ENCODE measurements at places on chromosomes 12 and 14.

DNA sequence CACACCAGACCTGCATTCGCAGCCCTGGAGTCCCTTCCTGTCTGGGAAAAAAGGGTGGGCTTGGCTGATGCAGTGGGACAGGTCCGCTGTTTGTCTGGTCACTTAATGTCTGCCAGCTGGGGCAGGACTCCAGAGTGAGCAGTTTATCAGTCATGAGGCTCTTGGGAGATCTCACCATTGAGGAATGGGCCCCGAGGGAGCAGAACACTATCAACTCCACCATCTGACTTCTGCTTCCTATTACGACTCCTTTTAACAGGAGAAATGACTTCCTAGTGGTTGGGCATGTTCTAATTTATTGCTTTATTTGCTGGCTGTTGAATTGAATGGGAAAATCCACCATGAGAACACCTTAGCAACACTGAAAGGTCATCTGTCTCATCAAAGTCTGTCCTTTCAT lies 182.5 kb upstream of the RASSF8 start:
- no peak for DNase-seq

- no peak for DNase-seq
Observed at GRCh38 chr12:119869720-119870119, 7.4 kb downstream of the CIT start.

DNA sequence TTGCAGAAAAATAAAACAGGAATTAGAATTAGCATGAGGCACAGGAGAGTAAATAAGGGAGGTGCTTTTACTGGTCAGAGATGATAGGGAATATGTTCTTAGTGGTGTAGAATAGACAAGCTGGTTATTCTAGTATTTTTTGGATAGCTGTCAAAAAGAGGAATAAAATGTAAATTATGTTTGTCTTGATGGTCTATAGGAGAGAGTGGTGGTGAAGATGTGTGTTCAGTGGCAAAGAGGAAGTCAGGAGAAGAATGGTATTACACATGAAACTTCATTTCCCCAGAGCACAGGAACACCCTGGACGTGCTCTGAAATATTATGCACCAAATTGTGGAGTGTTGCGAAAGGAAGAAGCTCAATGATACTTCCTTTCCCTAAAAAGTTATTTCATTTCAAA lies 27.8 kb downstream of the MUCL1 start:
- DNase-seq = no peak

DNA sequence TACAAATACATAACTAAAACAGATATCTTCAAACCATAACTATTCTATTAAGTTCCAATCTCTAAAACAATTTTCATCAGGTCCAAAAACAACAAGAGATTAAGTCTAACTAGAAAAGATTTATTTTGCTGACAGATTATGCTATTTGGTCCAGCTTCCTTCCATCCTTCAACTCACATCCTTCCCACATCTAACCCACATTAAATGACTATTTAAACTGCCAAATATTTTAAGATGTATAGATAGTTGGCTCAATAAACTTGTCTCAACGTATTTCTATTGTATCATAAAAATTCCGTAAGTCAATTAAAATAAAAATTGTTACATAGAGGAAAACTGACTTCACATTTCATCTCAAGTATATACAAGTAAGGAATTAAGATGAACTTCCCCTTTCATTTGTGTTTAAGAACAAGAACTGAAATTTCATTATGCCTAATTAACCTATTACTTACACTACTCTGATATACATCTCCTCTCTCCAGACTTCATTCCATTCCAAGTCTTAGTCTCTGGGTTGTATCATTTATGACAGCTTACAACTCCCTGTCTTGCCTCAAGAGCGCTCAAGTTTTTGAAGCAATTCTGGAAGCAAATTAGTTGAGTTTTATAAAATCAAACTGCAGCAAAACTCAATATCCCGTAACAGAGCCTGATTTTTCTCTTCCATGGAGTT lies 25.4 kb downstream of the PAWR start:
- DNase-seq = no peak

DNA sequence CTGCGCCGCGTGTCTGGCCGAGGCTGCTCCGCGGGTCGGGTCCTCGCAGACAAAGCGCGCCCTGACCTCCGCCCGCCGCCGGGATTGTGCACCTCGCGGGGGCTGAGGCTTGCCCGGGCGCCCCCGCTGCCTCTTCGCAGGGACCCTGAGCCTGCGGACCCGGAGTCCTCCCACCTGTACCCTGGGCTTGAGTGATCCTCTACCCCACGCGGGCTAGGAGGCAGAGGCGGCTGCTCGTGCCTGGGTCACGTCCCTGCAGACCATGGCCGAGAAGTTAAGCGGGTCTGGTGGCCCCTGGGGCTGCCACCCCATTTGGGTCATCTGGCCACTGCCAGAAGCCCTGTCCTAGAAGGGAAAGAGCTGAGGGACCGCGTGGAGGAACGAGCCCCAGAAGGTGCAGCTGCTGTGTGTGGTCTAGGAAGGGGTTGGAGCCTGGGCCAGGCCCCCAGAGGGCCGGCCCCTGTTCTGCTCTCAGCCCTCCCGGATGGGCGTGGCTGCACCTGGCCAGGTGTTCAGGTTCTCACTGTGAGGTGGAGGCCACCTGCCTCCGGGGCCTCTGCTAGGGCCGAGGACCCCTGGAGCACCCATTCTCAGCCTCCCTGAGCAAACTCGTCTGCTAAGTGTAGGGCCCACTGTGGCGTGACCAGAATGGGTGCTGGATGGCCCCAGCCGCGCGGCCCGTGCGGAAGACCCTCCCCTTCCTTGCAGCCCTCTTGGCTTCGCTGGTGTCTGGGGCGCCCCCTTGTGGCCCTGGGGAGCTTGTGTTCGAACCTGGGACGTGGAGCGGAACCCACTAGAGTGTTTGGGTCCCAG lies 49.6 kb downstream of the LRCOL1 start:
- DNase-seq = no peak

DNA sequence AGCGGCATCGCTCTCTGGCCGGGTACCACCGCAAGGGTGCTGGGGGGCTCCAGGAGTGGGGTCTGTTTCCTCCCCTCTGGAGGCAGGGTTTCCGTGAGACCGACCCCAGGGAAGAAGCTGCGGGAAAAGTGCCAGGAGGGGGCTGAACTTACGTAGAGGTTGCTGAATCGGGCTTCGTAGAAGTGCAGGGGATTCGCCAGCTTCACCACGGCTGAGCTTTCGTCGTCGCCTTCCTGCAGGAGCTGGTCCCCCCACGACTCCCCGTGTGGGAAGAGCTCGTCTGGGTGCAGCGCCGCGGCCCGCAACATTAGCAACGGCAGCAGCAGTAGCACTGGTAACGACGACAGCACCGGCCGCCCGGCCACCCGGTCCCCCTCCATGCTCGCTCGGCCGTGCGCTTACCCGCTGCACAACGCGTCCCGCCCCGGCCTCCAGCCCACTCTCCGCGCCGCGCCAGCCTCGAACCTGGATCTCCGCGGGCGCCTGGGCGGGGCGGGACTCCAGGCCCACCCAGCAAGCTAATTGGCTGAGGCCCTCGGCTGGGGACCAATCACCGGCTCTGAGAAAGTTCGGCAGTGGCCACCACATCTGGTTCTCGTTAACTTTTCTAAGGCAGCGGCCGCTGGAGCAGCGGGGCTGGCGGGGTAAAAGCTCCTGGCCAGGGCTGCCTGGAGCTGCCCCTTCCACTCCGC lies at the start of gene NID2:
NID2 (minus strand) TSS at position 445 of the 692 bp plus-strand sequence; CDS start at position 380, 65 bp downstream.
- DNase-seq = peak; percentile 83

DNA sequence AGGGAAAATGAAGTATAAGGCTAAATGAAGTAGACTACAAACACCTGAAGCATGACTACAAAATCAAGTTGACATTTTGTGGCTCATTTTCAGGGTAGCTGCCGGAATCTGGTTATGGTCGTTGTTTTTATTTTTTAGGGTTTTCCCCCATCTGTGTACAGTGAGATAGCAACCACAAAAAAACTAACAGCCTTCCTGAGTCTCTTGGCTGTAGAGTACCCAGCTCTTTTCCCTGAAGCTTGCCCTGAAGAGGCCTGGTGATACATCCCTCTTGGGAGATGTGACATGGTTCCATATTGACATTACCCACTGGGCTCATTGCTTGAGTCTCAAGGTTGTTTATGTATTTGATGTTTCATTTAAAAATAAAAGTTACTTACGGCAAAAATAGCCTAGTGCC lies 424.0 kb downstream of the ZFP36L1 start:
- no peak for DNase-seq

- DNase-seq = no peak
Observed at GRCh38 chr12:57832966-57833365, 13.6 kb downstream of the CTDSP2 start.

- DNase-seq = no peak
Observed at GRCh38 chr12:21614506-21614905, 9.9 kb upstream of the GYS2 start.

DNA sequence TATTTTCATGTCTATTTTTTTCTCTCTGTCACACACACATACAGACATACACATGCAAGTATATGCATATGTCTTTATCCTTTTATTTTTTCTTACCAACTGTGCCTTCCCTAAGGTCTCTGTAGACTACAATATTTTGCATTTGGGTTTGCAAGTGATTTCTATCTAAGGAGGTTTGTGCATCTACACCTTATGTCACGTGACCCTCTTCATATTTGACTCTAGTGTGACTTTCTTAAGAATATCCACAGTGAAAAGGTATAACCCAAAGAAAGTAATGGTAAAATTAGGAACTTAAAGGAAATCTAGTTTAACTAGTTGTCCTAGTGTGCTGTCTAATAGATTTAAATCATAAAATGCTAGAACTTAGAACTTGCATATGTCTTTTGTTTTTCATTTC lies 298.8 kb upstream of the LRIG3 start:
- no peak for DNase-seq

GRCh38 chr12:57743769-57744168 lies 1.1 kb upstream of the TSPAN31 start:
- no peak for DNase-seq

DNA sequence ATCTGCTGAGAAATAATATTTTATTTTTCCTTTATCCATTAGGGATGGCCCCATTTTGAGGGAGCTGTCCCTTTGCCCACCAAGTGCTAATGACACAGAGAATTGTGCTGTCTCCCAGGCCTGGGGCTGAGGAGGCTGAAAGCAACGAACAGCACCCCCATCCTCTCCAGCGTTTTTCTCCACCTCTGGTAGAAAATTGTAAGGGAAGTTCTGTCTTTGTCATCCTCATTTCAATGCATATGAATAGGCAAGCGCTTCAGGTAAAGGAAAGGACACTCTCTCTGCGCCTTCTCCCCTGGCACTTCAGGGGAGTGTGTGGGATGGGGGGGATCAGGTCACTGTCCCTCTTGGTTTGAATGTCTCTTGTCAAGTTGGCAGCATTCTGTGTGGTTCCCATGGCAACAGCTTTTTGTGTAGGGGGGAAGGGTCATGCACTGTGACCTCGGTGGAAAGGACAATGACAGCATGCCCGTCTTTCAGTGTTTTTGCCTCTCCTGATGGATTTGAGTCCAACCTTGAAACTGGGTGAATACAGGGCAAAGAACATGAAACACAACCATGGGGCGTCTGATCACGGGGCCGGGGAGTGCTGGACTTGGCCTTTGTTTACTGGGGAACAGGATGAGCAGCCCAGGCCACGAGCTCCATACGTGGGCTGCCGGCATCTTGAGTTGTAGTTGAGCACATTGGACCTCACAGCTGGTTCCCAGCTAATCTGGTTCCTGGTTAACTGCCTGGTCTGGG lies 230.2 kb downstream of the VRK1 start:
- DNase-seq = no peak

DNA sequence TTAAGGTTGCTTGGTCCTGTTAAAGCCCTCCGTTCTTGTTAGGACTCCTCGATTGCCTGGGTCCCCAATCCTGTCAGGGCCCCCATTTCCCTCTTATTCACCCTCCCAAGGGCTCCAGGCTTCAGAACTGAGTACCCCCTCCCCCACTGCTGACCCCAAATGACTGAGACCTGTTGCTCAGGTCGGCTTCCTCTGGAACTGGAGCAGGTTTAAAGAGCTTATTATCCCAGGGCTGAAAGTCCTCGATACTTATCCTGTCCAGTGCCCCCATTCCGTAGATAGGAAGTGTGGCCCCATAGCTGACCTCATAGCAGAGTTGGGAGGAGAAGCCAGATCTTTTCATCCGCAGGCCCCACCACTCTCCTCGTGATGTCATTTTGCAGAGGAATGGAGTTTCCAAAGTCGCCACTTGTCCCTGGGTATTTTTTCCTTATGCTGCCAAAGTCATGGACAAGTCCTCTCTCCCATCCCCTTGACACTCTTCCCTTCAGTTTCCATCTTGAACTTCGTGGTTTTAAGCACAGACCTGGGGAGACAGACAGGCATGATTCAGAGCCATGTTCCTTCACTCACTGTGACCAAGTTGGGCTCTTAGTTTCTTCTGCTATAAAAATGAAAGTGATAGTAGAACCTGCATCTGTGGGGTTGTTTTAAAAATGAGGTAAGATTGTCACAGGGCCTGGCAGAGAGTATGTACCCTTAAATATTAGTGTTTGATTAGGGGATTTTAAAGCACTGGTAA lies 1.2 kb downstream of the USP30 start:
- DNase-seq = no peak

DNA sequence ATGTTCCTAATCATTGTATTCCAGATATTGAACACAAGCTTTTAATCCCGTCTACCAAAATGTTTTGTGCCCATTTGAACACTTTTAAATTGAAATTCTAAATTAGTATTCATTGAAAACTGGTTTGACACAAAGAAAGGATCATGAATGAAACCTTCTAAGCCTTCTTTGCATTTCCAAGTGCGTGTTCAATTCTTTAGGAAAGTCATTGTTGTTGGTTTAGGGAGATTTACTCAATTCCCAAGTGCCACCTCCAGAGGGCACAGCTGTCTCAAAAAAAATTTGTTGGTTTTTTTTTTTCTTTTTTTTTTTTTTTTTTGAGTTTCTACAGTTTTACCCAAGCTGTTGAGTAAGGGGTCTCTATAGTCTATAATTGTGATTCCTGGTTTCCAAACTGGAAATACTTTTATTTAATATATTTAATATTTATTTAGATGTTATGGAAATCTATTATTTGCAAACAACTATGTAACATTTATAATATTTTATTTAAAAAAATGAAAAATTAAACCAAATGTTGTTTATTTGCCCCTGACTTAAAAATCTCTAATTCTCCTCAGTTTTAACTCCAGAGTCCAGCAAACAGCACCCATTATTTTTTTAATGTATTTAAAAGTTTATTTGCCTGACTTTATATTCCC lies 79.9 kb downstream of the NEDD1 start:
- no peak for DNase-seq

GRCh38 chr14:100860556-100861187 lies 34.8 kb downstream of the MEG3 start:
- DNase-seq = no peak

DNA sequence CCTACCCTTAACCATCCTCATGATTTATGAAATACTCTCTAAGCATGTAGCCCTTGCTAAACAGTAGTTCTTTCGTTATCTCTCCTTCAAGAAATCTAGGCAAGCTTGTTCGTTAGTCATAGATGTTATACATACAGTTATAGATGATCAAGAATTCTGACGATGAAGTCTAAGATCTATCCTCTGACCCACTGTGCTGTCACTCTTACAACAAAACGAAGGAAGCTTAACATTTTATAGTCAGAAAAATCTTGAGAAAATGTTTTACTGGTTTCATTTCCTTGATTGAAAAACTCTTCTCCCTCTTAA lies 68.9 kb downstream of the SPPL3 start:
- no peak for DNase-seq

DNA sequence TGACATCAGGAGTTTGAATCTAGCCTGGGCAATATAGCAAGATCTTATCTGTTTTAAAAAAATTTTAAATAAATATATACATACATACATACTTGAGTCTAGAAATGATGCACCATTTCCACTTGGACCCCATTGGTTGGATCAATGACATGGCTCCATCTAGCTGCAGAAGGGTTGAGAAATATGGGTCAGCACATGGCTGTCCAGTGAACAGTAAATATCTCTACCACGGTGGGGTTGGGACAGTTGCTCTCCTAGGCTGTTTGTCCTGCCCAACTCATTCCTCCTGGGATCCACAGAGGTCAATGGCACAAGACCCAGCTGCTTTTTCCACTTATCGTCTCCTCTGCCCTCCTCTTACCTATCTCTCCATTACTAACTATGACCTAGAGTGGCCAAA lies 23.6 kb downstream of the PLEKHH1 start:
- no peak for DNase-seq

Data from tibial nerve (tissue), 4 donors.